Right renal cortex interstitium (tissue), 3 donors: ENCODE measurements at places on chromosomes 11 and 22. TPM values are rescaled to one million over a fixed set of nuclear protein-coding genes. Genes with fewer than 3 reads are reported as not detected.

GRCh38 chr11:12278766-12279671 is 98.4 kb upstream of the PARVA start:
- DNase-seq: no peak

CLTCL1 gene
- polyA plus RNA-seq: 5.4 TPM

GRCh38 chr11:2452321-2453012 is 7.7 kb downstream of the KCNQ1 start:
- DNase-seq: no peak

- DNase-seq: no peak
Measured at GRCh38 chr22:21446827-21447690, 20.1 kb upstream of the TMEM191C start.

XKR3 gene
- polyA plus RNA-seq: not detected

- no peak for DNase-seq
Measured at GRCh38 chr11:2768471-2769408, 68.9 kb upstream of the KCNQ1OT1 start.

DNA sequence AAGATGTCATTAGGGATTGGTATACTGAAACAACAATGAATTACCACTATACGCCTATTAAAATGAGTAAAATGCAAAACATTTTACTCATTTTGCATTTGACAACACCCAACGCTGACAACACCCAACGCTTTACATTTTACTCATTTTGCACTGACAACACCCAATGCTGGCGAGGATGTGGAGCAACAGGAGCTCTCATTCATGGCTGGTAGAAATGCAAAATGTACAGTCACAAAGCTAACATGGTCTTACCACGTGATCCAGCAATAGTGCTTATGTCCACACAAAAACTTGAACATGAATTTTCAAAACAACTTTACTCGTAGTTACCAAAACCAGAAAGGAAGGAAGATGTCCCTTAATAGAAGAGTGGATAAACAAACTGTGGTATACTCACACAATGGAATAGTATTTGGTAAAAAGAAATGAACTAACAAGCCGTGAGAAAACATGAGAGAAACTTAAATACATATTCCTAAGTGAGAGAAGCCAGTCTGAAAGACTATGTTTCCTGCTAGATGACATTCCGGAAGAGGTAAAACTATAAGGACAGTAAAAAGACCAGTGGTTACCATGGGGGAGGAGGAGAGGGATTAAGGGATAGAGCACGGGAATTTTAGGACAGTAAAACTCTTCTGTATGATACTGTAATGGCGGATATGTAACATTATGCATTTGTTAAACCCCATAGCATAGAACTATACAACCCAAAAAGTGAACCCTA is 11.4 kb upstream of the MSANTD2 start:
- DNase-seq: no peak

TSPAN32 gene
- polyA plus RNA-seq: 2.2 TPM

DNA sequence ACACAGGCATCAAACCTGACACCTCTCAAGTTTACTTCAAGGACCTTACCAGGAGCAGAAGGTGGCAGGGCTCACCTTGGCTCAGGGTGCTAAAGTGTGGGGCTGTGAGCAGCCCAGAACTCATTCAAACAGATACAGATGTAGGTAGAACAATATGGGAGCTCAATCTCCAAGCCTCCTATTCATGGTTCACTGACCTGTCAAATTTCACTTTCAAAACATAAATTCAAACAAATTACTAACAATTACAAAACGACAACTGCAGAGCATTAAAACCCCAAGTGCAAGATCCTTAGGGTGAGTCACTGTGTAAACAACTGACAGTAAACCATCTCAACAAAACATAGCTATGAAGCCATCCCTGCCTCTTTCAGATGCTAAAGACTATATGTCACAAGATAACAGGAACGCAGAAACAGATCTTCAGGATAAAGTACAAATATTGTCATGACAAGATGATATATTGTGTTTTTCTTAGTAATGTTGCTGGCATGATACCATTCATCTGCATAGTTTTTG is 303.5 kb upstream of the ANO3 start:
- DNase-seq: no peak

DDT gene
- 57.7 TPM for polyA plus RNA-seq

- DNase-seq: no peak
Measured at GRCh38 chr11:124204008-124204407, 20.9 kb downstream of the OR10D3 start.

DNA sequence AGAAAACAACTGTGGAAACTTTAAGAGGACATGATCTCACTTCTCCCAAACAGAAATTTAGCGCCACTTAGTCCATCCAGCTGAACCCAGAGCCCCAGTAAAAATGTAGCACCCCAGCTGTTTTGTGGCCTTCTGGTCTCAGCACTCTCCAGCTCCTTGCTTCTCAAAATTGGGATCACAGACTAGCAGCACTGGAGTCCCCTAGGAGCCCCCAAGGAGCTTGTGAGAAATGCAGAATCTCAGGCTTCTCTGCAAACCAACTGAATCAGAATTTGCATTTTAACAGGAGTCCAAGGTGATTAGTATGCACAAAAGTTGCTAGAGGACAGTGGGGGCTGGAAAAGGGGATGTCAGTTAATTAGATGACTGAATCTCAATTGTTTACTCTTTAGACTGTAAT is 89.8 kb upstream of the FIBIN start:
- no peak for DNase-seq

CALCA gene
- 11.1 TPM for polyA plus RNA-seq

GRCh38 chr11:72637198-72637597 is 37.0 kb downstream of the PDE2A start:
- DNase-seq: no peak

GRCh38 chr11:68831124-68831523 is 10.6 kb downstream of the CPT1A start:
- DNase-seq: no peak
